Right lobe of liver (tissue), 6 donors: ENCODE measurements at places on chromosomes 1 and 21. TPM values are rescaled to one million over a fixed set of nuclear protein-coding genes. Genes with fewer than 3 reads are reported as not detected.

DNA sequence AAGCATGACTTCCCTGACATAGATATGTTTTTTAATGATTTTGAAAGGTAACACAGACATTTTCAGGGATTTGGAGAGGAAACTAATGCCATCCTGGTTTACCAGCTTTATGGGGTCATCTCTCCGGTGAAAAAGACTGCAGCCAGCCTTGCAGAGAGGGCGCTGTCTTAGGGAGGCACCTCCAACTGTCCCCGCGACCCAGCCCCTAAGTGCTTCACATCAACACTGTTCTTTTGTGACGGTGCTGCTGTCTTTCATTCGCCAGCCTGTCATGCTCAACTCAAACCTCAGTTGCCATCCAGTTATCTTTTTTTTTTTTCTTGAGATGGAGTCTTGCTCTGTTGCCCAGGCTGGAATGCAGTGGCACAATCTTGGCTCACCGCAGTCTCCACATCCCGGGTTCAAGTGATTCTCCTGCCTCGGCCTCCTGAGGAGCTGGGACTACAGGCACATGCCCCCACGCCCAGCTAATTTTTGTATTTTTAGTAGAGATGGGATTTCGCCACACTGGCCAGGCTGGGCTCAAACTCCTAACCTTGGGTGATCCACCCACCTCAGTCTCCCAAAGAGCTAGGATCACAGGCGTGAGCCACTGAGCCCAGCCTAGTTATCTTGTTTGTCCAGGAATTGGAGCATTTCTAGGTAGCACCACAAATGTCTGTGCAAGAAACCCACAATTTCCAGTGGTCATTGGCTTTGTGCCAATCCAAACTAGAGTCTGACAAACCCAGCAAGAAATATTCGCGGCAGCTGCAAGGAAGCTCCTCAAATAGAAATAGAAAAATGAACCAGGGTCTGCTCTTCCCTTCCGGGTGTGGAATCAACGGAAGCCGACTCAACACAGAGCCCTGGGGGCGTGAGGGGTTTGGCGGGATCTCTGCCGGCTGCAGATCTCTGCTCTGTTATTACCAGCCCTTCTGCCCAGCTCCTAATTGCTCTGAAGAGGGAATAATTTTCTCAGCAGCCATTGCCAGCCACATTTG is 24.2 kb downstream of the PDE9A start:
- no peak for DNase-seq

DNA sequence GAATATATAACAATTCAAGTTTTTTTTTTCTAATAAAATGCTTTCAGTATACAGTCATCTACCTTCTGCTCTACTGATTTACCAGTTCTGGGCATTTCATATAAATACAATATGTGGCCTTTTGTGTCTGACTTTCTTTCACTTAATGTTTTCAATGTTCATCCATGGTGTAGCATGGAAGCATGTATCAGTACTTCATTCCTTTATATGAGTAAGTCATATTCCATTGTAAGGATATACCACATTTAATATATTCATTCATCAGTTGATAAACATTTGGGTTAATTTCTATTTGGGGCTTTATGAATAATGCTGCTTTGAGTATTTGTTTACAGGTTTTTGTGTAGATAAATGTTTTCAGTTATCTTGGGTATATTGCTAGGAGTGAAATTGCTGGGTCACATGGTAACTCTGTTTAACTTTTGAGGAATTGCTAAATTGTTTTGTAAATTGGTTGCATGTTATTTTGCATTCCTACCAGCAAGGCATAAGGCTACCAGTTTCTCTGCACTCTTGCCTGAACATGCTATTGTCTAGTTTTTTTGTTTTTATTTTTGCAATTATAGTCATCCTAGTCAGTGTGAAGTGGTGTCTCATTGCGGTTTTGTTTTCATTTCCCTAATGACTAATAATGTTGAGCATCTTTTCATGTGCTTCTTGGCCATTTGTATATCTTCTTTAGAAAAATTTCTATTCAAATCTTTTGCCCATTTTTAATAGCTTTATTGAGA is 206.1 kb downstream of the TM2D1 start:
- no peak for DNase-seq

DNA sequence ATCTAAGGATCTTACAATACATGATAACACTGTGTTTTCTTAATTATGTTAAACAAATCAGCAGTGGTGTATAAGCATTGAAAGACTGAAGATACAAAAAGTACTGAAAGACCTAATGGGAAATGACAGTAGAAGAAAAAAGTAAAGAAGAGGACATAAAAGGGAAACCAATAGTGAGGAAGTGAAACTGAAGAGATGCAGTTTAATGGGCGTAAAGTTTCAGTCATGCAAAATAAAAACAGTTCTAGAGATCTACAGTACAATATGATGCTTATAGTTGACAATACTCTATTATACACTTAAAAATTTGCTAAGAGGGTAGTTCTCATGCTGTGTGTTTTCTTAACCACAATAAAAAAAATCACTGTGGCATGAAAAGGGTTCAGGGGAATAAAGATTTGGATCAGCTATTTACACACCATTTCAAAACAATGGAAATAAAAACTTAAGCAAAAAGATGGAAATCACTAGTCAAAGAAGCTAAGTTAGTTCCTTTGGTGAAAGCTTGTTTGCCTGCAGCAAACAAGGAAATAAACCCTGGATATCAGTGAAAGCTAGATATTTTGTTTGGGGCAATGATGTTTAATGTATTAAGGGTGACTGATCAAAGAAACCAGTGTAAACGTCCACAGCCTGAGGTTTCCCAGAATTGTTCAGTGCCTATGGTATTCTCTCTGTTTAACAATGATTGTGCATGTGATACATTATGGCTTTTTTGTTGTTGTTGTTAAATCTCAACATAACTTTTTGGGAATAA is 1160.8 kb upstream of the ADGRL2 start:
- DNase-seq = no peak

- no peak for DNase-seq
Measured at GRCh38 chr1:115117298-115117697, 28.0 kb upstream of the TSPAN2 start.

DNA sequence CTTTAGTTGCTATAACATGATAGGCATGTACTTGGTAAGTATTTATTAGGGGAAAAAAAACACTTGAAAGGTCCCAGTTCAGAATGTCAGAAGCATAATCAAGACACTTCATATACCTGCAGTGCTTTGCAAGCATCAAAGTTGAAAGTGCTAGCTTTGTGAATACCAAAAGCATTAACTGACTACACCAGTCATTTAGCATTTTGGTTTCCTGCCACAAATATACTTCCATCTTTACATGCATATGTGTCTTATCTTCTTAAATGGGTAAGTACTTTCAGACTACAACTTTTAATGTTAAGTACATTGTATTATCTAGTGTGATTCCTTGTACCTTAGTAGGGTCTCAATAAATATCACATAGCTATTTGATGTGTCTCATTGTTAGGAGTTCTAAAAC is 43.7 kb downstream of the AKT3 start:
- DNase-seq = no peak

The NGF gene
- 1.3 TPM for total RNA-seq

The PLPPR5 gene
- total RNA-seq = not detected

The CIART gene
- 5.1 TPM for total RNA-seq

The ACTN2 gene
- 0.43 TPM for total RNA-seq

The PYHIN1 gene
- 1.1 TPM for total RNA-seq

The PDE4B gene
- 4.0 TPM for total RNA-seq

The RXRG gene
- 0.32 TPM for total RNA-seq
